ENCODE measurements at places on chromosomes 5 and 9.

GRCh38 chr9:82196622-82197441, 208.3 kb downstream of the SPATA31D1 start:
- DNase-seq = no peak

- no peak for DNase-seq
Measured at GRCh38 chr5:76896196-76896595, 46.4 kb downstream of the S100Z start.

GRCh38 chr5:17817990-17818389, 183.7 kb downstream of the TAF11L14 start:
- peak; percentile 18 for DNase-seq

DNA sequence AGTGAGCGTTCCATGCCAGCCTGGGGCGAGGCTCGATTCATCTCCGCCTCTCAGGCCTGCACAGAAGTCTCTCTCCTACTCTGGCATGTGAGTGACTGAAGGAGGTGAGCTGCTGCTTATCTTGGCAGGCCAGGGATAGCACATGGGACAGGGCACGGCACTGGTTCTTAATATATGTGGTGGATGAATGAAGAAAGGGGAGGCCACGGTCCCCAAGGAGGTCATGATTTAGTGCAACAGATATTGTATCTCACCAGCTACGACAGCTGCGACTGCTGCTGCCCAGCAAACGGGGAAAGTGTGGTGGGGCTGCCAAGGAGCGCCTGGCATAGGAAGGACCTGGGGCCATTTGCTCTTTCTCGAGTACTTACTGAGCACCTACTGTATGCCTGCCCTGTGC, 19.3 kb upstream of the MAPK9 start:
- no peak for DNase-seq

DNA sequence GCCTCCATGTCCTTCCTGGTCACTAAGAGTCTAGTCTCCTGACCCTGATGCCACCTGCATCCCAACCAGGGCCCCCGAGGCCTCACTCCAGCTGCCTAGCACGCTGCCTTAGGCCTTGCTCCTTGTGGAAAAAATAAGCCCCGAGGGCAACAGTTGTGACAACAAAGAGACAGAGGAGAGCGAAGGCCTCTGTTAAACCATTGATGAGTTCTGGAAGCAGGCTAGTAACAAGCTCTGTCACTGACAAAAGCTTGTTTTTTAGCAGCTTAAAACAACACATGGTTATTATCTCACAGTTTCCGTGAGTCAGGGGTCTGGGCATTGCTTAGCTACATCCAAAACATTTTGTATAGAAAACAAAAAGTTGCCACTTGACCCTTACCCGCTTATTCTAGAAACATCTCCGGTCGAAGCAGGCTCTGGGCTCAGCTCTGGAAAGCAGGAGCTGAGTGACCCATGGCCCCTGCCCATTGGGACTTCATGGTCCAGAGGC, 48.2 kb upstream of the TBC1D2 start:
- no peak for DNase-seq

GRCh38 chr5:181204113-181204825, 727 bp downstream of the TRIM7 start:
- peak; percentile 20 for DNase-seq

GRCh38 chr5:74152136-74152535, 488.4 kb downstream of the ENC1 start:
- DNase-seq = no peak

DNA sequence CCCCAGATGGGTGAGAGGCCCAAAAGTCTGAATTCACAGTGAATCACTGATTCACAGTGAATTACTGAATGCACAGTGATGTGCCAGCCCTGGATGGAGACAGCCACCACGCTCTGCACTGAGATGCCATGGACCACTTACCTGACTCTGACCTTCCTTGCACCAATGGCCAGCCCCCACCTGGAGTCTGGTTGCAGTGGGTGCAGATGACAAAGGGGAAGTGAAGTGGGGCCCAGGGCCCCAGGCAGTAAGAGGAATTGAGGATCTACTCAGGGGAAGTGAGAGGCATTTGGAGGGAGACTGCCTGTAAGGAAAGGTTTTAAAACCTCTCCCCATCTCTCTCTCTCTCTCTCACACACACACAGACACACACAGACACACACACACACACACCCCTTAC, 412.1 kb downstream of the CYLC2 start:
- no peak for DNase-seq

DNA sequence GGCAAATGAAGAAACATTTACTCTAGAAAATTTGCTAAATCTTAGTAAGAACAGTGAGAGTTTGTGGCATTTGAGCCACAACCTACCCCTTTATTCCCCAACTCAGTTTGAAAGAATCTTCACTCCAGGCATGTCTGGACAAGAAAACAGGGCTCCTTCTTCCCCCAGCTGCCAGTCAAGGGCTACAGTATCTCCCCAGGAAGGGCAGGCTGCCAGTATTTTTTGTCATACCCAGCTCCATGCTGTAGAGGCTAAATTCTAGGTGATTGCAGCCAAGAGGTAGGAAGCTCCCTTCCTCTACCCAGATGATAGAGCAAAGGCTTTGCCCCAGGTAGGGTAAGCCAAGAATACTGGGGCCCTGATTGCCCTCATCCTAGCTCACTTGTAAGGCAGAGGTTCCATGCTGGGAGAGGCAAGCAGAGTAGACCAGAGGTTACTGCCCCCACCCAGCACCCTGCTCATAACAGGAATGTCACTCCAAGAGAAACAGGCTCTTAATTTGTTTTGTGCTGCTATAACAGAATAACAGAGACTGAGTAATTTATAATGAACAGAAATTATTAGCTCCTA, 20.0 kb upstream of the GRPEL2 start:
- DNase-seq = peak; percentile 38

GRCh38 chr9:81373294-81373693, 316.1 kb downstream of the TLE1 start:
- DNase-seq = no peak

- DNase-seq = peak; percentile 64
Measured at GRCh38 chr5:148910686-148911361, 84.4 kb downstream of the ADRB2 start.

All from IMR-90 (cell line).